ENCODE measurements at places on chromosomes 2 and 18.

DNA sequence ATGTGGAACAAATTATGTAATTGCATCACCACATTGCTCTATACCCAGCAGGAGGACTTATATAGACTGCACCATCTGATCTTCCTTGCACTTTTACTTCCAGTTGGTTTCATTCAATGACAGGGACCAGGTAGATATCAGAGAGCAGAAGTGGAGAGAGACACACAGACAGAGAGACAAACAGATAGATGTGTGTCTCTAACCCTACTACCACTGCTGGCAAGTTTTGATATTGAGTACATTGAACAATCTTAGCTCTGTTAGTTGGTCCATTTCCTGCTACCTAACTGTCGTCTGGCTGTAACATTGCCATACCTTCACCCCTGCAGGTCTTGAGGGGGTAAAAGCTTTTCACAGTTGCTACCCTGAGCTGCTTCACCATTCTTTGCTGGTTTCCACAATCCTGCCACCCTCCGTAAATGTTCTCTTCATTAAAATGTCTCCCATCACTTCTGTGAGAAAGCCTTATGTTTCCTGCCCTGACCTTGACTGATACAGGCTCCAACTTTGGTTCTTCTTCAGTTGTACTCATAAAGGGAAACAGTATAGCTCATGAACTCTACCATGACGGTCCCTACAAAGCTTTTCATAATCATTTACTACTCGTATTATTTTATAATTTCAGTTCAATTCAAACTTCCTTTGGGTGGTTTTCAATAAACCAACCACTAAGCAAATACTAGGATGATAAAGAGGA lies 62.3 kb upstream of the ITGA4 start:
- no peak for DNase-seq

DNA sequence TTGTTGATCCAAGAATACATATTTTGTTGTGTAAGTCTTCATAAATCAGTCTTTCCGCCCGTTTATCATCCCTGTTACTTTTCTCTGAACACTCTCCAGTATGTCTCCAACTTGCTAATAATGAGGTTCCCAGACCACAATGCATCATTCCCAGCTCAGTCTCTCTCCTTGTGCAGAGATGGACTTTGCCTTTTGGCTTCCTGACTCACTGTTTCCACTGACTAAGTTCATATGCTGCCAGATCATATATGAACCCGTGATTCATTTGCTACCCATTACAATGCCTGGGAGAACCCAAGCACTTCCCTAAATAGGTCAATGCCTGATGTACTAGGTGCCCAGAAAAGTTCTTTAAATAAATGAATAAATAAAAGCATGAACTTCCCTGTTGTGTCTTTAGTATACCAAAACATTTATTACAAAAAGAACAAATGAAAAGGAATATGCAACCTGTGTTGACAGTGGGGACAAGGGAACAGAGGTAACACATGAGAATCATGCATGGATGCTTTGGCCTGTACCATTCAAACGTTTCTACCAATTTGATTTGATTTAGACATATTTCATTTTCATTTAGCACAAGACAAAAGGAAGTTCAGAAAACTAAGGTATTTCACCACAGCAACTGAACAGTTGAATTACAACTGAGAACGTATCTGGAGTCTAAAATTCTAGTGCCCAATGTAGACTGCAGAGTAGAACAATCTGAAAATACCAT lies 215.4 kb upstream of the HNRNPA3 start:
- DNase-seq: peak; percentile 92

DNA sequence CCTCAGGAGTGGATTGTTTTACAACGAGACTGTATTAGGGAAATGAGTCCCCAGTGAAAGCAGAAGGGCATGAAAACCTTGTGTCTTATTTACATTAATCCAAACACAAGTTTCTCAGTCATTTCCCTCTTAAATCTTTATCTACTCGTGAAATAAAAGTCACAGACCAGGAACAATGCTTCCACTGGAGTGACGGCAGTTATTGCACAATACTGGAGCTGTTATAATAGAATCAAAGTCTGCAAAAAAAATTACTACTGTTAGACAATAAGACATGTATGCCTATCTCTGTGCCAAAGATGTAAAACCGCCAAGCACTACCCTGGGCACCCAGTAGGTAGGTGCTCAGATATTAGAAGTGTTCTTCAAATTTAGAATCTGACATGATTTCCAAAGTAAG lies 375.5 kb downstream of the ZNF521 start:
- no peak for DNase-seq

GRCh38 chr2:241910604-241911520 lies 41.3 kb downstream of the RTP5 start:
- no peak for DNase-seq

DNA sequence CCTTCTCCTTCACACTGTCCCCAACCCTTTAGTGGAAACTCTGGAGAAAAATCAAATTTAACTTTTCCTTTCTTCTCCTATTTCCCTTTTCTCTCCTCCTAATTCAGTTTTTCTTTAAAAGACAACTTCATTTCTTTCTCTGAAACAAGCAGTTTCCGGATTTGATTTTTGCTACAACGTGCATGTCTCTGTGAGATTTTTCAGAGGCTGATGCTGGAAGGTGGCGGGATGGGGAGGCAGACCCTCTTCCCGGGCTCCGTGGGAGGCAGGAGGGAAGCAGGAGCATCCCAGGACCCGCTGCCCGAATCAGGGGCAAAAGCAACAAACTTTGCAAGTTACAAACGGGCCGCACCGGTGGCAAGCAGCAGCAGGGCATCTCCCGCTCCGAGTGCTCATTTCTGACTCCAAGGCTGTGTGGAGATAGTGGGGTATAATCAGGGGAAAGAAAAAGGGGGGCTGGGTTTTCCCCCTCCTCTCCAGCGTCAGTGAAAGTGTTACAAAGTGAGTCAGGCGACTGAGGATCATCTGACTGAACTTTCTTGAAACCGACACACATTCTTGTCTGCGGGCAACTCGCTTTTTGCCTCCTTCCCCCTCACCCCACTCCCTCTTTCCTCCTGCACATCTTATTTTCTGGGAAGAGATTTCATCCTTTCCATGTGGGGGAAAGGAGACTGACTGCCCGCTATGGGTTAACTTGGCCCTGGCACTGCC lies 6.4 kb downstream of the ZEB2 start:
- DNase-seq: peak; percentile 64

- DNase-seq: no peak
Observed at GRCh38 chr2:74181739-74182138, 3.1 kb upstream of the MOB1A start.

- DNase-seq: peak; percentile 77
Observed at GRCh38 chr2:157420771-157421323, 23.0 kb downstream of the CYTIP start.

DNA sequence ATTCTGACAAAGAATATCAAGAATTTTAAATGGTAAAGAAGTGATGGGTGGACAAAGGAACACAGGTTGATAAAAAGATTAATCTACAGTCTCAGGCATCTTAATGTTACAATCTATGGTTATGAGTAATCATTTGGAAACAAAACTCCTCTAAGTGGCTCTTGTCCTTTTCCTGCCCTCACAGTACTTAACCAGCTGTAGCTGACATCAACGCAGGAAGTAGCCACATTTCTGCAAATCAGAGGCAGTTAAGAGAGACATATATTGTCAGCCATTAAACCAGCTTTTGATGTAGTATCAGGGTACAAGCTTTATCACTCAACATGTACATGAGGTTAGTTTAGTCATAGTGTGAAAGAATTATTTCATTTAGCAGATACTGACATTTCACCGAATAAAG lies 244.6 kb downstream of the NR4A2 start:
- DNase-seq: no peak

DNA sequence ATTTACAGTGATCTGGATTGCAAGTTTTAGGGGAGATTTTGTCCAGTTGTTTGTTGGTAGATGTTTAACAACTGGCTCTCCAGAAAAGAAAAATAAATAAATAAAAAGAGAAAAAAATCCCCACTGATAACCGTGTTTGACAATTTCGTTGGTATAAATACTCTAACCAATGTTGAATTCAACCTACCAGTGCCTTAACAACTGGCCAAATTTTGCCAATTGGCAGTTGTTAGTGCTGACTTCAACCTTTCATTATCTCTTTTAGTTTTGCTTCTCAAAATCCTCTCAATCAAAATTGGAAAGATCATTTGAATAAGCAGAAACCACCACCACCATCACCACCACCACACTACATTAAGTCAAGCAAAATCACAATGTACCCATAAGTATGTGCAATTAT lies 490.3 kb downstream of the PIK3C3 start:
- DNase-seq: no peak

DNA sequence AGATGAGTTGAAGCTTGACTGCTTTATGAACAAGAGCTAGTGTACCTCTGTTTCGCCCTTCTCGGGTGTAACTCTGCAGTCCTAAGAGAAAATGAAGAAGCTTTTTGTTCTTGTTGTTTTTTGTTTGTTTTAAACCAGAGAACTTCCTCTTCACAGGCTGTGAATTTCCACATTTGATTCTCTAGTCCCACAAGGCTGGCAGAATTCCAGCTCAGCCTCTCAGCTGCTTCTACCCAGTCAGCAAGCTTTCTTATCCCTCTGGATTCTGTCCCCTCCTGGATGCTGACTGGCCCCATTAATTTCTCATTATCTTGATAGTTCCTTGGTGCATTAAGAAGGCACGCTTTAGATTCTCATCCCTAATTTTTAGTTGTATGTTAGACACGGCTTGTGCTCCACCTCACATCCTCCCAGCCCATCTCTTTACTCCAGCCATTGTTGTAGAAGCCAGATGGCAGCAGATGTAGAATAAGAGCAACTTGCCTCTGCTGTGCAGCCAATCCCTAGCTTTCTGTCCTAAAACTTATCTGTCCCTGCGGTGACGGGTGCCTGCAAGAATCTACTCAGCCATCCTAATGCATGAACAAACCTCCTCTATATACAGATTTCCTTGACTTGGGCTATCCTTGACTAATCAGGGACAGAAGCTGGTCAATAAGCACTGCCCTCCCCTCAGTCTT lies 12.3 kb upstream of the RESP18 start:
- DNase-seq: peak; percentile 57

DNA sequence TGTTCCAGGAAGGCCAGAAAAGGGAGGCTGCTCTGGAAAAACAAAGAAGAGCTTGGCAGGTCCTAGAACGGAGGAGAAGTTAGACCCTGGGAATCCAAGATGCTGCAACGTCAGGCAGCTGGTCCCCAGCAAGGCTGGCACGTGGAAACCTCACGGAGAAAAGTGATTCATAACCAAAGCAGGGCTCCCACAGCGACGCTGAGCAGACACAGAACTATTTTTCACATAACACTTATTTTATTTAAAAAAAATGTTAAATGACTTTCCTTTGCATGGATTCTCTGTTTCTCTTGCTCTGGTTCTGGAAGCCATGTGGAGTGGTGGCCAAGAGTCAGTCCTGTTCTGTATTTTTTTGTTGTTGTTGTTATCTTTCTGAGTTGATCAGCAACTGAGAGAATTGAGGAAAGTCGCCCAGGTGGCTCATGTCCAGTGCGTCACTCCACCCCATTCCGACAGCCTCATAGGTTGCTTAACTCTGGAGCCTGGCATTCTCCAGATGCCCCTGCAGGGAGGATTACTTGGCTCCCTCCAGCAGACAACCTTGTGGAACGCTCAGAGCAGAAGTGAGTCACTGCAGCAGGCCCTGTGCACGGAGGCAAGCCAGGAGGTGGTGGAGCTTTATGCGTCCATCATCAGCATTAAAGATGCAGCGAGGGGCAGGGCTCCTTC lies 229.9 kb upstream of the HDAC4 start:
- no peak for DNase-seq

- peak; percentile 59 for DNase-seq
Observed at GRCh38 chr18:74963820-74964446, 245.0 kb downstream of the PTGR3 start.

DNA sequence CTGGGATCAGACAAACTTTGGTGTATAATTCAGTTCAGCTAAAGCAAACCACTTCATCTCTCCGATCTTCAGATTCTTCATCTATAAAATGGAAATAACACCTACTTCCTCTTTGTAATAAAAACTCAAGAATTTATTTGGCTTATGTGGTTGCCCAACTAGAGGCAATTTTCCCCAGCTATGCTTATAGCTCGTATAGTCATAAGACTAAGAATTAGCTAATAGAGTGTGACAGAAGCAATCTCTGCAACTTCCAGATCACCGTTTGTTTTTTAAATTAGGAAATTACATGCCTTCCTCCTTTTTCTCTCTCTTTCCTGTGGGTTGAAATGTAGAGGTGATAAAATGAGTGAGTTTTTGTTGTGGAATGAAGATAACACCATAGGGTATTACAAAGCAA lies 35.3 kb upstream of the KCNF1 start:
- no peak for DNase-seq

GRCh38 chr2:178191004-178191508 lies 3.3 kb upstream of the OSBPL6 start:
- DNase-seq: no peak

DNA sequence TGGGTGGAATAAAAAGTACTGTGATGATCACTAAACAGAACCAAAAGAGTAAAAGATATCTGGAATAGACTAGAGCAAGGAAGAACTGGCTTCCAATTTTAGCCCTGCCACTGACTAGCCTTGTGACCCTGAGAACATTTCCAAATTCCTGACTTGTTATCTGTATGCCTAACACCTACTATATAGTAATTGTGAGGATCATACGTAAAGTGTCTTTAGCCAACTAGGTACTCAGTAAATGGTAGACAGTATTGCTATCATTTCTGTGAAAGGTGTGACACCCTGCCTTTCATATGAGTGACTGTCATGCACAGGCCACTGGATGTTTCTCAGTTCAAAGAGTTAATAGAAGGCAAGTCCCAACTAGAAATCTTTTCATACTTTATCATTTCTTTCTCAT lies 29.8 kb downstream of the CYTIP start:
- no peak for DNase-seq

DNA sequence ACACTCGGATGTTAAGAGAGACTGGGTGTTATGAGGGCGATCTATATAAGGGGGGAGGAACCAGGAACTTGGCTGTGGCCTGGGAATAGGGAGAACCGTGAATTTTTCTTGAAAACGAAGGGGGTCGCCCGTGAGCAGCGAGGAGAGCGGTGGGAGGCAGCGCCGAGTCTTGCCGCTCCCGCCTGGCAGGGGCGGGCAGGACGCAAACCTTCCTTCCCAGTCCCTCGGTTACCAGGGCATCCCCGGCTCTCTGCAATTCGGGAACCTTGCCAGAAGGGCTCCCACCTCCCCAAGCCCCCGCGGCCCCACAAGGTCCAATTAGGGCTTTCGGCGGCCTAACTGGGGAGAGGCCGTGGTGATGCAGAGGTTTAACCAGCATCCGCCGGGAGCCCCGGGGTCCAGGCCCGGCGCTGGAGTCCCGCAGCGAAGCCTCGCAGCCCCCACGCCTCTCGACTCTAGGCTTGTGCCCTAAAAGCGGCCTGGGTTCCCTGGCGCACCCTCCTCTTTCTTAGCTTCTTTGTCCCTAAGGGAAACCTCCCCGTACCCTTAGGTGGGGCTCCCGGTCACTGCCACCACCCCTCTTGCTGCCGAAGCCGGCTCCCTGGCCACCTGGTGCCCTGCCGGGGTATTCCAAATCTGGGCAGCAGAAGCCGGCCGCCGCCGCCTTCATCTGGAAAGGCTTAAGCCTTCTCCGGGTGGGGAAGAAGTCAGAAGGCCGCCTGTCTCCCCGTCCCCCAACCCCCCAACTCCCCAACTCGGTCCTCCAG lies 680 bp upstream of the FHOD3 start:
- peak; percentile 73 for DNase-seq

- no peak for DNase-seq
Observed at GRCh38 chr2:46101557-46102220, 195.5 kb upstream of the EPAS1 start.

Data from HCEC 1CT (cell line).